ENCODE measurements at places on chromosomes 6 and 20.

GRCh38 chr20:18645196-18645745 is 57.4 kb downstream of the DTD1 start:
- no peak for DNase-seq

- peak; percentile 82 for DNase-seq
Observed at GRCh38 chr6:157235600-157236039, 87.7 kb downstream of the TMEM242 start.

GRCh38 chr6:135464634-135465033 is 32.9 kb downstream of the AHI1 start:
- no peak for DNase-seq

DNA sequence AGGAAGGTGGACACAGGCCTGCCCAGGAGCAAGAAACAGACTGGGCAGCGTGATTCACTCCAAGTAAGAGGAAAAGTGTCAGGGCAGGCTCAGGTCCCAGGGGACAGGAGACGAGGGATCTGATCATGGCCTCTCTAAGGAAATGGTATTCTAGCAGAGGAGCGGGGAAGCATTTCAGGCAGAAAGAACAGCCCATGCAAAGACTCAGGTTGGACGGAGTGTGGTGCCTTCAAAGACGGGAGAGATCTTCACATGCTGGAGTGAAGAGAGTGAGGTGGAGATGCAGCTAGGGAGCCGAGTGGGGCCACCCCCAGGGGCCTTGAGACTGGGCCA is 161.1 kb downstream of the SYCP2 start:
- no peak for DNase-seq

- DNase-seq: no peak
Observed at GRCh38 chr6:921400-921799, 228.5 kb upstream of the EXOC2 start.

GRCh38 chr6:14066782-14067406 is 50.7 kb upstream of the CD83 start:
- DNase-seq: peak; percentile 21

Data from HuH-7.5 (cell line).